ENCODE measurements at places on chromosomes 13 and 19.

GRCh38 chr13:57825066-57825465 lies 193.5 kb downstream of the PCDH17 start:
- DNase-seq = no peak

GRCh38 chr13:113744197-113745000 lies 14.6 kb upstream of the TMEM255B start:
- no peak for DNase-seq

GRCh38 chr19:51810223-51810622 lies 15.3 kb downstream of the FPR3 start:
- DNase-seq = no peak

DNA sequence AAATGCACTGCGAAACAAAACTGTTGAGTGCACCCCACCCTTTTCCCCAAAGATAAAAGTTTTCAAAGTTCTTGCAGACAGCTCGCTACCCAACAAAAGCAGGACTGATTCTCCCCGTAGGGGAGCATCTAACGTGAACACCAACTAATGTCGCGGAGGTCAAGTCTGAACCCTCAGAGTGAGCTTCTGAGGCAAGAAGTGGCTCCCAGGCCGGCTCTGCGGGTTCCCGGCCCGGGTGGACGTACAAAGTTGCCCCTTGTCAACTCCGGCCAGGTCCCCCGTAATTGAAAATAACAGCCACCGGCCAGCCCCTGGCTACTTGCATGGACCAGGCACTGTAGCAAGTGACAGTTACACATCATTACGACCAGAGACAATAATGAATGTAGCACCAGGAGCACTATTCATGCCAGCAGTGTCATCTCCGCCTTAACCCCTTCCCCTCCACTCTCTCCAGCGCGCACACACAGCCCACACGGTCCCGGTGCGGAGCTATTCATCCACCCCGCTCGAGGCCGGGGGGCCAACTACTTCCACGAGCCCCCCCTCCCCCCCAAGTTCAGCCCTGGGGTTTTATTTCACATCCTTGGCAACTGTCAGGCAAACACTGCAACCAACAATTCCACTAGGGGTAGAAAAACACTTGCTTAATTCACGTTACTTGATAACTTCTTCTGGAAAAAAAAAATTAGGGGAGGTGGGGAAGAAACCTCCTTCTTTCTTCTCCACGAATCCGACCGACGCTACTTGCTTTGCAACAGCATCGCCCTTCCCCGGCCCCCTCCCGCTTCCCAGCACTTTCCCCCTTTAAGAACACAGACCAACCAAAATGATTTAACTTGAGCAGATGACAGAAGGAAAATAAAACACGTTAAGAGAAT lies 1.2 kb downstream of the KLF12 start:
- peak; percentile 39 for DNase-seq

- DNase-seq = no peak
These were observed 98.4 kb upstream of the STARD13 start for GRCh38 chr13:33383724-33384577.

DNA sequence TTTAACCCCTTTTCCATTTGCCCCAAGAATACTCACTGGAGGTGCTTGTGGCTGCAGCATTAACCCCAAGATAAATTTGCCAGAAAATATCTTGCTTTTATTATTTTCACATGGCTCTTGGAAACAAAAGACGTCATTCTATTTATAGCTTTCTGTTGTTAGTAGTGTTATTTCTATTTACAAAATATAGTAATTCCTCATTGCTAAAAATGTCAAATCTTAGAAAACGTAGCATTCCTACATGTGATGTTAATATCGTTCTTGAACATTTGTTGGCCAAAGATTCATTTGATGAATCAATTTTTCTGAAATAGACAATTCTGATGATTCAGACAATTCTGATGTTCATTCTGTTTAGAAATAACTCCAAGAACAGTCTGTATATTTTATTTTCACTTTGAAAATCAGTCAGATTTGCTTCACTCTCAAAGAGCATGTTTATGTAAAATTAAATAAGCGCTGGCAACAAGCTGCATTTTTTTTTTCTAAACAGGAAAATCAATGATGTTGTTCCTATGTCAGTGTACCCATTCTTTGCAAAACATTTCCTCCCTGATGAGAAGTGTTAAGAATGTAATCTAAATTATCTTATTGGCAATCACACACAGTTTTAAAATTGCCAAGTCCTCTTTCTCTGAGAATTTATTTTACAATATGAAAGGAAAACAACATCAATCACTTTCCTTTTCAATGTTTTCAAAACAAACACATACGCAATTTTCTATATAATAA lies 334.0 kb downstream of the KCTD12 start:
- DNase-seq = no peak

DNA sequence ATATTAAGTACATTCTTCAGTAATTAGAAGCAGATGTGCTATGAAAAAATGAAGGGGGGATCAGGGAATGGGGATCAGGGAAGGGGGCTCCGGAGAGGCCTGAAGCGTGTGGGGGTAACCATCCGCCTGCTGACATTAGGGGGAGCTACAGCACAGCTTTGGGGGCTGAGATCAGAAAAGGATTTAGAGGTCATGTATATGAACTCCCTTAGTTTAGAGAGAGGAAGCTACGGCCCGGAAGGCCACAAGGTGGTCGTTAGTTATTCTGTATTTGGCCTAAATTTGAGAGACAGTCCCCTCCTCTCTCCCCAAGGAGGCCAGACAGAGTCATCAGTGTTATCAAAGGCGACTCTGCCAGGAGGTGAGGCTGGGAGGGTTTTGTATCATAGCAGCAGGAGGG lies 99.0 kb downstream of the TM9SF2 start:
- DNase-seq = no peak

GRCh38 chr19:36687214-36688056 lies at the start of gene ZNF567:
Gene ZNF567, plus strand, starts transcription at chr19:36687612. Its CDS starts 7,256 bp downstream, at chr19:36694868.
- peak; percentile 97 for DNase-seq

DNA sequence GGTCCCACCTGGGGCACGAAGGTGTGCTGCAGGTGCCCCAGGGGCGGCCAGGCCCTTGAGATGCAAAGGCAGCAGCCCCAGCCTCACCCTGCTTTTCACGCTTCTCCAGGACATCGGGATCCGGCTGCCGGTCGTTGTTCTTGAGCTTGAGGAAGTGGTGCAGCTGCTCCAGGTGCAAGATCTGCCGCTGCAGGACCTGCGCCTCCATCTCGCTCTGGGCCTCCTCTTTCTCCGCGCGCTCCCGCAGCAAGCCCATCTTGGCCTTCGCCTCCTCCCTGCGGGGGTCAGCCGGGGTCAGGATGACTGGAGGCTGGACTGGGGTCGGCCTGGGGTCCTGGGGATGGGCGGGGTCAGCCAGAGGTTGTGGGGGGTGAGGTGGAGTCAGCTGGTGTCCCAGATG lies 21.5 kb upstream of the EMP3 start:
- DNase-seq = no peak

DNA sequence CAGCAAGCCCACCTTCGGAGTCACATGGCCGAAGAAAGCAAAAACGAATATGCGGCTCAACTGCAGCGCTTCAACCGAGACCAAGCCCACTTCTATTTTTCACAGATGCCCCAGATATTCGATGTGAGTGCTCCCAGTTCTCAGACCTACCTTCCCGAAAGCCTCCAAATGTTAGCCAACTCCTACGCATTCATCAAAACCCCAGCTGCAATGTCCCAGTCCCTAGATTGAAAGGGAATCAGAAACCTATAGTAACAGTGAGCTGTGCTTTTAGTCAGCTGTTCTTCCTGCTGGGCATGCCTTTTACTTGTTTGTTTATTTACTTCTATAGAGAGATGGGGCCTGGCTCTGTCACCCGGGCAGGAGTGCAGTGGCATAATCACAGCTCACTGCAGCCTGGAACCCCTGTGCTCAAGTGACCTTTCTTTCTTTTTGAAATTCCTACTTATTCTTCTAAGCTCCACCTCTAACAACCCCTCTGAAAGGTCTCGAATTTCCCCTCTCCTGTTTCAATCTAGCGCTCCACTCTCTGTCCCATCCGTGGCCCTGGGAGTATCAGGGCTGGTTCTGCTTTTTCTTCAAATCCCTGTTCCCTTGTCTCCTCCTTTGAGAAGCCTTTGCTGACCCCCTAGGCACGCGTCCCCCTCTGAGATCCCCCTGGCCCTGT lies 4.4 kb downstream of the TRIP10 start:
- no peak for DNase-seq

DNA sequence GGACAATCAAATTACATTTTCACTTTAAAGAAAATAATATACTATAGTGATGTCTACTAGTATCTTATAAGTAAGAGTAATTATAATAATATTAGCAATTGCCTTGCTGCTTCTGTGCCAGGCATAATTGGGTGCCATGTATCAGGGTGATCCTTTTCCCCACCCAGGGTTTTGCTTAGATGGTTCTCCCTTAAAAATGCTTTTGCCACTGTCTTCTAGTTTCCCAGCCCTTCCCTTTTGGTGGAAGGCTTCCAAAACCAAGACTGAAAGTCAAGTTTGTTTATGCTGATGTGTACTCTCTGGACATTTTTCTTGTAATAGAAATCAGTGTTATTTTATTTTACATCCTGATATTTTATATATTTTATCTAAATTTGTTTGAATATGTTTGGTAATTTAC lies 77.8 kb downstream of the ITGBL1 start:
- no peak for DNase-seq

DNA sequence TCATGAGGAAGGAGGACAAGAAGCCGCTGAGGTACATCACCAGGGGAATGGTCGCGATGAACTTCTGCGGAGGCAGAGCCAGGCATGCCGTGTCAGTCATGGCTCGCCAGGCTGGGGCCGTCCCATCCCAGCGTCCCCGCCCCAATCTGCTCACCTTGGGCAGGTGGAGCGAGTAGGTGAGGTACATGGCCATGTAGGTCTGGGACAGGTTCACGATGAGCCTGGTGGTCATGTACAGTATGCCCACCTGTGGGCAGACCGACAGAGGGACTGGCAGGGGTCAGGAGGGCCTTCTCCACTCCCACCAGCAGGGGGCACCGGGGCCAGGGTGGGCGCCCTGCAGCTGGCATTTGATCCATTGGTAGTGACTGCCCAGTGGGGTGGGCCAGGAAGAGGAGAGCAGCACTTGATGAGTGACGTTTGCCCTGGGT lies 8.3 kb downstream of the TEKTIP1 start:
- no peak for DNase-seq

GRCh38 chr13:66586489-66586888 lies 643.6 kb downstream of the PCDH9 start:
- no peak for DNase-seq

Data from activated naive CD4-positive, alpha-beta T cell treated with anti-CD3 and anti-CD28 coated beads, Interleukin-2, amount 50 U/mL, for 72 hours (primary cell).